ENCODE measurements at places on chromosomes 11 and 22. TPM values are rescaled to one million over a fixed set of nuclear protein-coding genes. Genes with fewer than 3 reads are reported as not detected.

The MMP3 gene
- 0.40 TPM for total RNA-seq

The DGCR6 gene
- total RNA-seq: 0.52 TPM

The PKDREJ gene
- not detected for total RNA-seq

The MTA2 gene
- 101 TPM for total RNA-seq

The CCDC157 gene
- total RNA-seq: 2.2 TPM

The VSTM5 gene
- total RNA-seq: 0.13 TPM

The SOX10 gene
- not detected for total RNA-seq

The MRPL21 gene
- 63.7 TPM for total RNA-seq

The KIAA1671 gene
- total RNA-seq: 1.0 TPM

The HPX gene
- not detected for total RNA-seq

The BDNF gene
- total RNA-seq: 15.6 TPM
